IPS-NIHi11 (cell line): ENCODE measurements at places on chromosomes 6 and 20.

DNA sequence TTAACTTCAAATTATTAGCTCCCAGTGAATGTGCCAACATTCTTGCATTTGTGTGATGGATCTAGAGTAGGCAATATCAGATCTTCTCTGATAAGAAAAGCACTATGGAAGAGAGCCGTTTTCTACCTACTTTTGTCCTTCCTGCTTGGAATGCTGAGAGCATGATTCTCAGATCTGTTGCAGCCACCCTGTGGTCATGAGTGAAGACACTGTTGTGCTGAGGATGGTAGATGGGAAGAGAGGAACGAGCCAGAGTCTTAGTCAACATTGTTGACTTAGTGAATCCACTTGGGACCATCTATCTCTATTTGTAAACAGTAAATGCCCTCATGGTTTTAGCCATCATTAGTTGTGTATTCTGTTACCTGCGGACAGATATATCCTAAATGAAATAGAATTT is 202.6 kb downstream of the CD109 start:
- peak; percentile 15 for DNase-seq

- DNase-seq, result no peak
Observed at GRCh38 chr6:70957284-70957617, 391 bp upstream of the B3GAT2 start.

GRCh38 chr6:37289931-37290330 is 32.0 kb upstream of the TMEM217 start:
- DNase-seq, result no peak

DNA sequence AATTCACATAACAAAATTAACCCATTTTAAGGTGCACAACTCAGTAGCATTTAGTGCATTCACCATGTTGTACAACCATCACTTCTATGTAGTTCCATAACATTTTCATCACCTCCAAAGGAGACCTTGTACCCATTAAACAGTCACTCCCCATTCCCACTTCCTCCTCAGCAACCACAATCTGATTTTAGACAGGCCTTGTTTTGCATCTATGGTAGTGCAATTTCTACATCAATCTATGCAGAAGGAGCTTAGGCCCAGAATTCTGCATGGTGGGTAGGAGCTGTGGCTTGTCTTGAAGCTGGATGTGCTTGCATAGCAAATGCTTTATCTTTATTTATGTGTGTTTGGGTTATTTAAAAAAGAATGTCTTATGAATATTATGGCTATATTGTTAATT is 13.5 kb upstream of the HLA-DQA1 start:
- DNase-seq, result no peak
